Midbrain (tissue), 1 donor: ENCODE measurements at places on chromosomes 2 and 18.

GRCh38 chr18:74373428-74373827 lies 57.8 kb downstream of the C18orf63 start:
- DNase-seq: no peak

DNA sequence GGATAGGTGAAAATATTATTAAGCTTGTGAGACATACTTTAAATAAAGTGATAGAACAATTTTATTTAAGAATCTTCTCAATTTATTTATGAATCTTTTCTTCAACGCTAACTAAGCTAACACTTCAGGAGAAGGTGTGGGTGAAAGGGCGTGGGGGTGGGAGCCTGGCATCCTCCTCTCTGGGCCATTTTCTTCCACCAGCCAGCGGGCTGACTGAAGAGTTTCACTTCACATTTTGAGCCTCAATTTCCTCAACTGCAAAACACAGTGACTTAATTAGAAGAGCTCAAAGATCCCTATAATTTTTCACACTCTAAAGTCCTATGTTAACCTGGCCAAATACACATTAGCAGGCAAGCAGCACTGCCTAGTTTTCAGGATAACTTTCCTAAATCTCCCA lies 94.8 kb downstream of the FTCDNL1 start:
- DNase-seq: no peak

- no peak for DNase-seq
Observed at GRCh38 chr2:28633746-28634145, 117.9 kb upstream of the PPP1CB start.

DNA sequence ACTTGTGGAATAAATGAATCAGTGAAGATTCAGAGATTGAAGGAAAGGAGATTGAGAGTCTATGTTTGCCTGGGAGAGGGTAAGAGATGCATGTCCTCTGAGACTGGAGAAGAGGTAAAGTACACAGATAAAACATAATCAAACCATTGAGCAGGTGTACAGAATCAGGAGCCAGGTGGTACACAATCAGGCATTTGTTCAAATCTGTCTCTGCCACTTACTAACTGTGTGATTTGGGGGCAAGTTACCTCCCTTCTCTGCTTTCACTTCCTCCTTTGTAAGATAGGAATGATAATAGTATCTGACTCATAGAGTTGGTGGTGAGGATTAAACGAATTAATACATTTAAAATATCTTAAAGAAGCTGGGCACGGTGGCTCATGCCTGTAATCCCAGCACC lies 94.0 kb downstream of the CDK15 start:
- no peak for DNase-seq

GRCh38 chr2:29629495-29629894 lies 291.9 kb downstream of the ALK start:
- DNase-seq: no peak

DNA sequence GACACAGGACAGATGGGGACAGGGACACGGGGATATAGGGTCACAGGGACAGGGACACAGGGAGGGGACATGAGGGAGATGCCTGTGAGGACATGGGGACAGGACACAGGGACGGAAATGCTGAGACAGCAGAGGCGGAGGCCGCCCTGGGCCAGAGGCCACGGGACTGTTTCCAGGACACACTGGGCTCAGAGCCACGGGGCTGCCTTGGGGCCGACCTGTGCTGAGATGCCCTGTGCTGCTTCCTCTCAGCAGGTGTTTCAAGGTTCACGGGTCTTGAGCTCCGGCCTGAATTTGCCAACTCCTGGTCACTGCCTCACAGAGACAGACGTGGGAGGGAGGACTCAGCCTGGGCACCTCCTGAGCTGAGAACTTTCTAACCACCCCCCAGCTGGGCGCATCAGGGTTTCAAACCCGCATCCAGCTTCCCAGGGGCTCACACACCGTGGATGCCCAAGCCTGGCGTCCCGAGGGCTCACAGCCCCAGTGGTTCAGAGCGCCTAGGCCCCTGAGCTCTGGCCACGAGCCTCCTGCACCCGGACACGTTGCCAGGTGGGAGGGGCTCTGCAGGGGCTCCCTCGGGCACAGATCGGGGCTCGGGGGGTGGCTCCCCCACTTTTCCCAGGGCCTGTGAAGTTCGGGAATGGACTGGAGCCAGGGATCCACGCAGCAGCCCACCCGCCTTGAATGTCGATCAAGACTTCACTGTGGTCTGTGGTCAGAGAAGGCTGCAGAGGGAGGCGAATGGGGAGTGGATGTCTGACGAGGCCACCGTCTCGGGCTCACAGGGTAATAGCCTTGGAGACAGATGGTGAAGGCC lies 64.1 kb downstream of the SLC66A2 start:
- DNase-seq: no peak

GRCh38 chr2:39625193-39625926 lies 40.4 kb upstream of the TMEM178A start:
- DNase-seq: no peak
